Right lung (tissue), 10 donors: ENCODE measurements at places on chromosomes 1 and 21. TPM values are rescaled to one million over a fixed set of nuclear protein-coding genes. Genes with fewer than 3 reads are reported as not detected.

Gene ROR1
- polyA plus RNA-seq: 93.7 TPM

Gene ARHGEF16
- 6.3 TPM for polyA plus RNA-seq

Gene RNU1-2
- not detected for polyA plus RNA-seq

Gene FCRL2
- 0.27 TPM for polyA plus RNA-seq

GRCh38 chr1:41314376-41315145 lies 46.7 kb upstream of the FOXO6 start:
- no peak for DNase-seq

DNA sequence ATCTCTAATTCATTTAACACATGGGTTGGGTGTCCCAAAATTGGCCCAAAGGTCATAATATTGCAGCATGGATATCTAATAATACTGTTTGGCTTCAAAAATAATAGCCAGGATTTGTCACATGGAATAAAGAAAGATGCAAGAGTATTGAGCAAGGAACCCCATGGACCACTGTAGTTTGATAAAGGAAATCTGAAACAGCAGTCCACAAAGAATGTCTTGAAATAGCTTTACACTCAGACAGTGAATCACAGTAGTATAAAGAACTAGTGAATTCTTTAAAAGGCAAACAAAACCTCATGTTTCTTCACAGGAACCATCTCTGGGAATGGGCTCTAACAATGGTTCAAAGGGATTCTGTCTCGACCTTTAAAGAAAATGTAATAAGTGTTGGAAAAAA lies 576.1 kb upstream of the ZRANB2 start:
- DNase-seq: no peak

GRCh38 chr1:228778961-228779360 lies 43.7 kb downstream of the RHOU start:
- no peak for DNase-seq

DNA sequence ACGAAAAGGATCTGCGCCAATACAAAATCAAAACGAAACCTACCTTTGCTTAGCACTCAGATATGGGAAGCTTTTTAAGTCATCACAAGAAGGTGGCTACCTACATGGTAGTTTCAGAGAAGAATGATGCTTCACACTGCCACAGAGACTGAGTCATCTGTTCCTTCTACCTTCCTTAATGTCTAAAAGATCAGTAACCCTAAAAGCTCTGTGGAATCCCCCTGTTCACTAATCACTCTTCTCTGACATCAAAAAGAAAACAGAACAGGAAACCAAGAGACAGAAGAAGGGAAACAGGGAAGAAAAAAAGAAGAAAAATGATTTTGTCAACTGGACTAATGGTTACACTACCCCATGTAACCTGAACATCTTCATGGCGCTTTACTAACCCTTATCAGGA lies 177.2 kb downstream of the SMYD3 start:
- no peak for DNase-seq

DNA sequence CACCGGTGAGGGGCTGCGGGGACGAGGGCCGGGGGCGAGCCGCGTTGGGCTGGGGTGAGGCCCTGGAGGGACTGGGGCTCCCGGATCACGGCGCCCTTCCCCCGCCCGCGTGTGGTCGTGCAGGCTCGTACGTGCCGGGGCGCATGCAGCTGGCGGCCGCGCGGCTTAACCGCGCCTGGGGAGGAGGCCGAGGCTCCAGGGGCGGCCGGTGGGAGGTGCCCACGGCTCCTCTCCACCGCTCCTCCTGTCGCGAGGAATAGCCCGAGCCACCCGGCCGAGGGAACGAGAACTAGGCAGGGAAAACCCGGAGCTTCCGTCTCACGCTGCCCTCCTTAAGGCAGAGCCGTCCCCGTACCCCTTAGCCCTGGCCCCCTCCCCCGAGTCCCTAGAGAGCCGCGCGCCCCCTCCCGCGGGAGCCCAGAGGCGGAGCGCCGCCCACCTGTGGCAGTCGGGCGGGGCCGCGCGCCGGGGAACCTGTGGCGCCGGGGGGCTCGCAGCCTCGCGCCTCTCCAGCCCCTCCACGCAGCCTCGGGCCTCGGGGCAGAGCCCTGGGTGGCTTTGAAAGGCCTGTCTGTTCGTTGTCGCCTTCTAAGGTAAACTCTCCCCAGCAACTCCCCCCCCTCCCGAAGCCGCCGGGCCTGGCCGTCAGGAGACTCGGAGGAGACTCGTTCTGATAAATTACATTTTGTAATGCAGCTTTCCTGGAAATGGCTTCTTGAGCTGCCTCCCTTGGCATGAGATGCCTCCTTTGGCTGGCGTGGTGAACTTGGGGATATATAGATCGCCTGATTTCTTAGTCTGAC lies 746 bp downstream of the AK4 start:
- no peak for DNase-seq

DNA sequence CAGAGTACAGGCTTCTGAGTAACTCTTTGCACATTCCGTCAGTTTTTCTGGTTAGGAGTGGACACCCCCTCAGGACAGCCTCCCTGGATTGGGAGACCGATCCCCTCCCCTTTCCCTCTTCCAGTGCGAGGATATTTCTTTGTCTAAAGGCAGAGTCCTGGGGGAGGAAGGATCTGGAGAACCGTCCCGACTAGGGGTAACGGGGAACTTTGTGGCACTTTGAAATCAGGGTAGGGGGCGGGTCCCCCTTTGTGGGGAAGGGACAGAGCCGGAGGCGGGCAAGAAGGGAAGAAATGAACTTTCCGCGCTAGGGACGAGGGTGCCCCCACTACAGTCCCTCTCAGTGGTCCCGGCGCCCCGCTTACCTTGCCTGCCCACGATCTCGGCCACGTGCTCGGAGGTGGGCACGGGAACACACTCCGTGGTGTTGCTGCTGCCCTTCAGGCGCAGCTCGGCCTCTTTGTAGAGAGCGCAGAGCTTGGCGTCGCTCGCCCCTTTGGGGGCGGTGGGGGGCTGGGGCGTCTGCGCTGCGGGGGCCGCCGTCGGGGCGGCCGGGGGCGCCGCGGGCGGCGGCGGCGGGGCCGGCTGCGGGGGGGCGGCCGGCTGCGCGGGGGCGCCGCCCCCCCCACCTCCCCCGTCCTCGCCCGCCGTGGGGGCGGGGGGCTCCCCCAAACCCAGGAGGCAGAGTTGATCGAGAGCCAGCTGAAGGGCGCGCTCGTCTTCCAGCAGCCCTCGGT lies 917 bp downstream of the MEX3A start:
- DNase-seq: peak; percentile 45

- peak; percentile 16 for DNase-seq
These were observed 738 bp downstream of the GNPAT start for GRCh38 chr1:231241750-231242149.

DNA sequence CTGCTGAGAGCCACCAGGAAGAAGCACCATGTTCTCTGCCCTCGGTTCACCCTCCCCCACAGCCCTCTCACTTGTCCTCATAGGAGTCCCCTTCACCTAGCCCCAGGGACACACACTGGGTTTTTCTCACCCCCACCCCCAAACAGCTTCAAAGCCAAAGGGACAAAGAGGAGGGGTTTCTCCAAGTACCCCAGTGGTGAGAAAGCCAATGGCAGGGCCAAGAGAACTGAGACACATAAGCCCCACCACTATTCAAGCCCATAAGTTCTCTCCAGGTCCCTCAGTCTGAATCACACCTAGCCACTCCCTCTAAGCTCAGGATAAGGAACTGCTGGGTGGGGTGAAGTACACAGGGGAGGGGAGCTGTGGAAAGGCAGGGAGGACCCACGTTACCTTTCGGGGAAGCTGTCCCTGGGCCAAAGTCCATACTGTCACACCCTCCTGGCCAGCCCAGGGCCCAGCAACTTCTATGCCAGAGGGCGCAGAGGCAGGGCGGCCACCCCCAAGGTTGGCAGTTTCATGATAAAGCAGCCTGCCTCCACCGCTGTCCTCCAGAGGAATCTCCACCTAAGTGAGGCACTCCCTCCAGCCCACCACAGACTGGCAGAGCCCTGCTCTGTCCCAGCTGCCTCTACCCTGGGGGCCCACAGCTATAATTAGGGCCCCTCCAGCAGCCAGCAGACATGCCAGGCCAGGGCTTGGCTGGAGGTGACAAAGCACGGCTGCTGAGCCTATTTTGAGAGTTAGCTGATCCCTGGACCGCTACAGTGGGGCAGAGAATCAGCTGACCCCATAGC lies 39.0 kb upstream of the PPP1R15B start:
- no peak for DNase-seq
